NCI-H187 treated with DMSO at 0.1 percent for 48 hours (cell line): ENCODE measurements at places on chromosomes 16 and 17.

GRCh38 chr17:42518046-42518754, 17.8 kb upstream of the NAGLU start:
- DNase-seq: no peak

DNA sequence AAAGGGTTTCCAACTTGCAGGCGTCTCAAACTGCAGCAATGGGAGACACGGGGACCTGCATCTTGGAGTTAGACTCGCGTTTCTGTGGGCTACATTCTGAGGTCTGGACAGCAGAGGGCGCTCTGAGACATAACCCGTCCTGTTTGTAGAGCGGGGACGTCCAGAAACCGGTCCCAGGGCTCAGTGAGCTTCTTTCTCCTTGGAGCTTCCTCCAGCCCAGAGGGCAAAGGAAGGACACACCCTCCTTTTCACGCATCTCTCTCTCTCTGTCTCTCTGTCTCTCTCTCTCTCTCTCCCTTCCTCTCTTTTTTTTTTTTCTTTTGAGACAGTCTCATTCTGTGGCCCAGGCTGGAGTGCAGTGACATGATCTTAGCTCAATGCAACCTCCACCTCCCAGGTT, 19.8 kb downstream of the COX4I1 start:
- no peak for DNase-seq

- DNase-seq: no peak
Measured at GRCh38 chr17:30234964-30235363, 533 bp downstream of the SLC6A4 start.

DNA sequence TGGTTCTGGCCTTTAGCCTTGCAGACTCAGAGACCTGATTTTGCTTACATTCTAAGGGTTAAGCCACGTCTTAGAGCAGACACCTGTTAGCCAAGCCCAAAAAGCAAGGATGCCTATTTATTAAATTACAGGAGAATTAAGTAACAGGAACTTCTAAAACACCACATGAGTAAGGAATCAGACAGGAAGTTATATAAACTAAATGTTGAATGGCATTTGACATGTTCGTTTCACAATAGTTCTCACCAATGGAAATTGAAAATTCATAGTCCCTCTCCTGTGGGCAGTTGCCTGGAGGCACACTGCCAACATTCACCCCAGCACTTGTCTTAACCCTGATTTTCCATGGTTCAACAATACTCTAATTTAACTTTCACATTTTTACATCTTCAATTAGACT, 9.0 kb downstream of the KRTAP9-7 start:
- DNase-seq: no peak

DNA sequence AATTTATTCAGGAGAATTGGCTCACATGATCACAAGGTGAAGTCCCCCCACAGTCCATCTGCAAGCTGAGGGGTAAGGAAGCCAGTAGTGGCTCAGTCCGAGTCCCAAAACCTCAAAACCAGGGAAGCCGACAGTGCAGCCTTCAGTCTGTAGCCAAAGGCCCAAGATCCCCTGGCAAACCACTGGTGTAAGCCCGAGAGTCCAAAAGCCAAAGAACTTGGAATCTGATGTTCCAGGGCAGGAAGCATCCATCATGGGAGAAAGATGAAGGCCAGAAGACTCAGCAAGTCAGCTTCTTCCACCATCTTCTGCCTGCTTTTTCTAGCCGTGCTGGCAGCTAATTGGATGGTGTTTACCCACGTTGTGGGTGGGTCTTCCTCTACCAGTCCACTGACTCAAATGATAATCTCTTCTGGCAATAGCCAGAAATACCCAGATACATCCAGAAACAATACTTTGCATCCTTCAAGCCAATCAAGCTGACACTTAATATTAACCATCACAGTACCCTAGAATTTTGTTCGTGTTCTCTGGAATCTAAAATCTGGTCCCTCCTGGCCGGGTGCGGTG, 40.4 kb downstream of the TMEM114 start:
- DNase-seq: no peak

DNA sequence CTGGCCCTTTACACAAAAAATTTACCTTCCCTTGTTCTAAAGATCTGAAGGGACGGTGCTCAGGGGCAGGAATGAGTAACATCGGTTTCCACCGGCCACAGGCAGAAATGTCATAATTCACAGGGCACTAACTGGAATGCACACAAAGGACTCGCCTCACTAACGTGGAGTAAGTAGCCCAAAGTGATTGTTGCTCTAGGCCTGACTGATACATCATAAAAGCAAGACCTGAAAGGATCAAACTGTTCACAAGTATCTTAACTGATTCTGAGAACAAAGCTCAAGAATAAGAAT, 8.9 kb upstream of the TCF25 start:
- no peak for DNase-seq

- no peak for DNase-seq
Measured at GRCh38 chr17:3546521-3546920, 11.1 kb downstream of the TRPV3 start.

- DNase-seq: no peak
Measured at GRCh38 chr16:23784811-23785447, 30.1 kb downstream of the CHP2 start.

DNA sequence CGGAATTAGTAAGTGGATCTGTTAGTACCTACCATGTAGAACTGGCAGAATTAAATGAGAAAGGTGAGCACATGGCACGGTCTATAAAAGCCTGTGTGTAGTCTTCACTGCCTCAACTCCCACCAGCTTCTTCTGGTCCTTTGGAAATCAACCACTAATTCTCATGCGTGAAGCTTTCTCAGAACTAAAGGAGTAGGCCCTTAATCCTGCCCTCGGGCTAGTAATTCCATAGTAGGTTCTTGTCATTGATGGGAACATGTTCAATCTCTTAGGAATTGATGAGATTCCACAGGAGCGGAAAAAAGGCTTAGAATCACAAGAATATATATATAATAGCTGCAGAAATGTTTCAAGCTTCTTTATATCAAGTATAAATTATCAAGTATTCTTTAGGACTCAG, 21.7 kb downstream of the CDR2 start:
- DNase-seq: no peak

- no peak for DNase-seq
Measured at GRCh38 chr17:21005367-21005766, 37.4 kb downstream of the USP22 start.

DNA sequence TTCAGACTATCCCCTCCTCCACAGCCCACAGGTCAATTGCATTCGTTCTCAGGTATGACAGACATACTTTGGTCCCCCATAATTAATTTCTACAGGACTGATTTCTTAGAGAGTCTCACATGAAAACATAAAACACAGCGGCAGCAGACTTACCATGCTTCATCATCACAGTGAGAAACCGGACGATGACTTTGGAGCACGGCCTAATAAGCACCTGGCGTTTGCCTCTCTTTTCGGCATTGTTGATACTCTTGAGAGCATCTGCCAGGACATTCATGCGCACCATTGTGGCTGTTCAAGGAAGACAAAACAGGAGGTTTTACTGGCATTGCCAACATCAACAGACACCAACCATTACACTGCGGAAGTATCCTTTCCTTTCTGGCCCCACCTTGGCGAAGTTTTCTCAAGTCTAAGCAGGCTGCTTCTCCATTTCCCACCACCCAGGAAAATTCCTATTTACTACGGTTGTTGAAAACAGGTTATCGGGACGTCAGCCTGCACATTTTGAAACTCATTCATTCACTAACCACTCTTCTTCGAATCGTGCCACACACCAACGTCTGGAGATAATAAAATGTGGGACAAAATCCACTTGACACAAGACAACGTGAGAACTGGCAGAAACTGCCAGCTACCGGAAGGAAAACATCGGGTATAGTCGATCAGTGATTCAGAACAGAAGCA, 1.2 kb downstream of the RPS15A start:
- DNase-seq: no peak

GRCh38 chr16:2808181-2808580, 8.9 kb upstream of the PRSS21 start:
- no peak for DNase-seq

GRCh38 chr17:59810894-59811153, 81.9 kb downstream of the TUBD1 start:
- no peak for DNase-seq

DNA sequence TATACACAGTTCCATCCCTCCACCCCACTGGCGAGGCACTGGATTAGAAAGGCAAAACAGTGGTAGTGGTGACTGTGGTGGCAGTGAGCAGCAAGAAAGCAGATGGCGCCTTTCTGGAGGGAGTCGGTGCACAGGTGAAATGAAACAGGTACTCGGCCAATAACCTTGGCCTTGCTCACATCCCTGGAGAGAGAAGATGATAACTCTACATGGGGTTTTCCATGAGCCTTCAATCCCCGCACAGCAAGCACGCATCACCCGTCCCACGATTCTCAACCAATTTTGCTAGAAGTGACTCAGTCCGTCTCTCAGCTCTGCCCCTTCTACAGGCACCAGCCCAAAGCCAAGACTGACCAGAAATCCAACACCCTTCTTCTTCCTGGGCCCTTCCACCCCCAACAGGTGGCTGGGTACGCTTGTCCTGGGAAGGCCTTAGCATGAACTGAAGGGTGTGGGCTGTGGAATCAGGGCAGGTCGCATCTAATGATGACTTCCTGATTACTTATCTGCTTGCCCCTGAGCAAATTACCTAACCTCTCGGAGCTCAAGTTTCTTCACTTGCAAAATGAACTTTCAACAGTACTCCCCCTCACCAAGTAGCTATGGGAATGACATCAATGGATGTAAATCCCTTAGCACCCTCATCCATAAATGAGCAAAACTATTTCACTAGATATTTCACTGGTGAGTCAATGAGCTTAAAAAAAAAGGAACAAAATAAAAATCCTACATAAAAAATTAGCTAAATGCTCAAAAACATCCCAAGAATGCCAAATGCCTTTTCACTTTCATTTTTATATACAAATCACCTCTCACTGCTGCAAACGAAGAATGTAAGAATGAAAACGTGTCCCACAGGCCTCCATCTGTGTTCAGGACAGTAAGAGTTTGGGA, 18.0 kb downstream of the XPO6 start:
- no peak for DNase-seq

GRCh38 chr17:30821871-30822723, 2.4 kb downstream of the CRLF3 start:
- no peak for DNase-seq

- DNase-seq: no peak
Measured at GRCh38 chr17:82246365-82247181, 17.7 kb downstream of the SLC16A3 start.

GRCh38 chr16:88681084-88681680, 5.1 kb downstream of the SNAI3 start:
- no peak for DNase-seq

DNA sequence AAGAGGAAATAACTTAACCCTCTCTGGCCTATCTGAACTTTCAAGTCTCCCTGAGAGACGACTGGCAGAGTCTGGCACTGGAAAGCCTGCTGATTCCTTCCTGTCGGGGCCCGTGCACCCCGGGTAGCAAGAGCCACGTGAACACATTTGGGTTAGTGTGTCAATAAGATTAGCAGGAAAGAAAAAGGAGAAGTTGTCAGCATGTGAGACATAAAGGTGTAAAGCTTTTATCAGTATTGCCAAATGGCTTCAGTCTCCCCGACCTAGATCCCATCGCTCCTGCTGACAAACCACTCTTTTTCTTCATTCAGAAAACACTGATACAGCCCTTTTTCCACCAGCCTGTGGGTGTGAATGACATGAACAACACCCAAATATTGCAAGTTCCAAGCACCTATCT, 74.4 kb downstream of the CCT6B start:
- DNase-seq: no peak

DNA sequence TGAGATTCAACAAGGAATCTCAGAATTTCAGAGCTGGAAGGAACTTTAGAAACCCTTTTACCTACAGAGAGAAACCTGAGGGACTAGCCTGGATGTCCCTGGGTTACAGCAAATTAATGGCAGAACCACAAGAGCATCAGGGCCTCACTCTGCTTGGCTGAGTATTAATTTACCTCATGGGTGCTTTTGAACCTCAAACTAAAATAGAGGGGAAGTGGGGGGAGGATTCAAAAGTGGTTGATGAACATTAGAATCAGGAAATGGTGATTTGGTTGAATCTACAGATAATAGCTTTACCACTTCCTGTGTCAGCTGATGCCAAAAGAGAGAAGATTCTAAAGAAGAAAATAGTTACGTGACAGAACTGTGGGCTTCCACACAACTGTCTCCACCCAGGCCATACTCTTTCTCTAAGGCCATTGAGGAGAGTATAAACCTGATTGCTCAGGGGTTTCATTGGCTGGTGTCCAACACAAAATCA, 11.3 kb upstream of the SKAP1 start:
- no peak for DNase-seq

GRCh38 chr16:54648575-54648974, 282.1 kb upstream of the IRX5 start:
- no peak for DNase-seq

DNA sequence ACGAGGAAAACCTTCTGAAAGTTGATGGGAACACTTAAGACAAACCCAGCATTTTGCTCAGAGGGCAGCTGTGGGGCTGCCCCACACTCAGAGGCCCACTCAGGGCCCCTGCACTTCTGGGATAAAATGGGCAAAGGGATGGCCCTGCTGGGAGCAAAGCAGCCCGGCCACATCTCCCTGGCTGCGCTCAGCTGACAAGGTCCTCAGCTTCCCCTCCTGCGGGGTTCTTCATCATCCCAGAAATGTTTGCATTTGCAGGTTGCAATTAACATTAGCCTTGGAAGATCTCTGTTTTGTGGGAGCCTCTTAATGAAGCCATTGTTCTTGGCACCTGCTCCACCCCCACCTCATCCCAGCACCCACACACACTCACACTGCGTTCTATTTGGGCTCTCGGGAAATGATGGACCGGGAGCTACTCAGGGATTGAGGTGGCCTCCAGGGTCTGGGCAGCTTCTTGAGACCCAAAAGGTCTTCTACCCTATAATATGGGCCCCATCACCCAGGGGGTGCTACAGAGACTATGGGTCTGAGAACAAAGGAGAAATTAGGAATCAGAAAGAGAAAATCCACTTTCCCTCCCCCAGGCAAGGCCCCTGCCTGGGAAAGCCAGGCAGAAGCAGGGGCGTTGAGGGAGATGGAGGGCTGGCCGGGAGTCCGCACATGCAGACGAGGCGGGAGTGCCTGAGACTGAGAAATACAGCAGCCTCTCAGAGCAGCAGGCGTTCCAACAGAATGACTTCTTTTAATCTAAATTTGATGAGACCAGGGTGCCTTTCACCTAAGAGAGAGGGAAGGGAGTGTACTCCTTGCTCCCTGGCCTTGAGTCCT, 53.7 kb upstream of the RPL38 start:
- no peak for DNase-seq

DNA sequence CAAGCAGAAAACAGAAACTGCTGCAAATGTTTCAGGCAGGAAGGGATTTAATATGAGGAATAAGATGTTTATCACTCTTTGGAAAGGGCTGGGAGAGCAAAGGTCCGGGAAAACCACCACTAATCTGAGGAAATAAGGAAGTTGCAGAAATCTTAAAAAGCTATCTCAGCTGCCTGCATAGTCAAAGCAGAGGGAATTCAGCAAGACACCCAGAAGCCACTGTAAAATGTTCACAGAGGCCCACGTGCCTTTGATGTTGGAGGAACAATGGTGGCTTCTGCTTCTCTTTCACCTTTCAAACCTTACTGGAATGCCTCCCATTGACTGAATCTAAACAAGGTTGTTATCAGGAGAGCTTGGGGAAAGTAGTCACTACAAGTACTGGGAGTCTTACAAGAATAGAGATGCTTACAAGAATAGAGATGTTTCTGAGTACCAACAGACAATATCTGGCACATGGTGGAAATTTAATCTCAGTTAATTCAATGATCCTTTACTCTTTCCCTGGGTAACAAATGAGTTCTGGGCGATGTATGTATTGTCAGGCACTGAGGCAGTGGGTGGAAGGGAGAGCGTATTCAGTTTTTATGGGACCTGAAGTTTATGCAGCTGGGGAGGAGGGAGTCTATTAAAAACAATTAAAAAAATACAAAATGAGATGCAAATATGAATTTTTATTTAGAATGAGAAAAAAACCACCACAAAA, 56.1 kb upstream of the MED13 start:
- no peak for DNase-seq

GRCh38 chr16:68411086-68411485, 37.2 kb downstream of the SMPD3 start:
- no peak for DNase-seq
